ENCODE measurements at places on chromosomes 1 and 21.

GRCh38 chr1:219067350-219067712, 106.3 kb upstream of the LYPLAL1 start:
- no peak for DNase-seq

- DNase-seq = no peak
These were observed 50.2 kb downstream of the KCNN3 start for GRCh38 chr1:154819628-154820590.

DNA sequence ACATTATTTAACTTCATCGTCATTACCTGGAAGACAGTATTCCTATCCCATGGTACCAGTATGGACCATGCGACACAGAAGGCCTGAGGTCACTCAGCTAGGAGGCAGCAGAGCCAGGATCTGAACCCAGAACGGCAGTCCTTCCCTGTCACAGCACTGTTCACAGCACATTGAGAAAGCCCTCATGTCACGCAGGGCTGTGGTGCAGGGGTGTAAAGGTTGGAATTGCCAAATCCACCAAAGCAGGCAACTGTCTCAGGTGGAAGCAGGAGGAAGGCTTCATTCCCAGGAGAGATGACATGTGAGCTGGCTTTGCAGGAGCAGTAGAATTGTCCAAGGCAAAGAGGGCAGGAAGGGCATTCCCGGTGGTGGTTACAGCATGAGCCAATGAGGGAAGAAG, 9.9 kb upstream of the TTC22 start:
- no peak for DNase-seq

DNA sequence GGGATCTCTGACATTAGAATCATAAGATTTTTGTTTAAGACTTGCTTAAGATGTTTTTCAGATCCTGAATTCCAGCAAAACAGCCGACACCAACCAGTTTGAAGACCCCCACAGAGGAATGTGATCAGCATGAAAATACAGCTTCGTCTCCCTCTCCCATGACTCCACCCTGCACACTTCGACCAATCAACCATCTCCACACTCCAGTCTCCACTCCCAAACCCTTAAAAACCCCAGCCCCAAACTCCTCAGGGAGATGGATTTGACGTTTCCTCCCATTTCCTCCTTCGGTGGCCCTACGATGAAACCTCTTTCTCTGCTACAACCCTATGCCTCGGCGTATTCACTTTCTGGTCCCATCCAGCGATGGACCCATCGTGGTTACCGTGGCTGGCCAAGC, 30.1 kb upstream of the KIF26B start:
- DNase-seq = no peak

DNA sequence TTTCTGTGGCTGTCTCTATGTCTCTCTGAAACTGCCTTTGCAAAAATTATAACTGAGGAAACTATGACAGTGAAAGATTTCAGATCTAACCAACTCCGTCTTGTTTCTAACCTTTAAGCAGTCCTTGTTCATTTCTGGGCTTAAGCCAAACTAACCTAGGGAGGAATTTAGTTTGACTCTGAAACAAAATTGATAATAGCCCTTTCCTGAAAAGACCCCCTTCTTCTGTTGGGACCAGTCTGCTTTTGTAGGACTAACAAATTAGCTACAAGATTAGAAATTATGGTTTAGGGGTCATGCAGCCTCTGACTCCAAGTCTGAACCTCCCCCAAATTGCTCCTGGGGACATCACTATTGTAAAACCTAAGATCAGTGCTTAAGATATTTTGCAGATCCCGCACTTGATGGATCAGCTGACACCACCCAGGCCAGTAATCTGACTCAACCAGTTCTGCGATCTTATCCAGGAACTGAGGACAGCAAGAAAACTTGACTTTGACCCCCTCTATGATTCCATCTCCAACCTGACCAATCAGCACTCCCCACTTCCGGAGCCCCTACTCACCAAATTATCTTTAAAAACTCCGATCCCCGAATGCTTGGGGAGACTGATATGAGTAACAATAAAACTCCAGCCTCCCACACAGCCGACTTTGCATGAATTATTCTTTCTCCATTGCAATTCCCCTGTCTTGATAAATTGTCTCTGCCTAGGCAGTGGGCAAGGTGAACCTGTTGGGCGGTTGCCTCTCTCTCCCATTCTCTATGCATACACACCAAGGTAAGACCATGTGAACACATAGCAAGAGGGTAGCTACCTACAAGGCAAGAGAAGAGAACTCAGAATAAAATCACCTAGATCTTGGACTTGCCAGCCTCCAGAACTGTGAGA, 11.1 kb upstream of the TRIM63 start:
- DNase-seq = no peak

DNA sequence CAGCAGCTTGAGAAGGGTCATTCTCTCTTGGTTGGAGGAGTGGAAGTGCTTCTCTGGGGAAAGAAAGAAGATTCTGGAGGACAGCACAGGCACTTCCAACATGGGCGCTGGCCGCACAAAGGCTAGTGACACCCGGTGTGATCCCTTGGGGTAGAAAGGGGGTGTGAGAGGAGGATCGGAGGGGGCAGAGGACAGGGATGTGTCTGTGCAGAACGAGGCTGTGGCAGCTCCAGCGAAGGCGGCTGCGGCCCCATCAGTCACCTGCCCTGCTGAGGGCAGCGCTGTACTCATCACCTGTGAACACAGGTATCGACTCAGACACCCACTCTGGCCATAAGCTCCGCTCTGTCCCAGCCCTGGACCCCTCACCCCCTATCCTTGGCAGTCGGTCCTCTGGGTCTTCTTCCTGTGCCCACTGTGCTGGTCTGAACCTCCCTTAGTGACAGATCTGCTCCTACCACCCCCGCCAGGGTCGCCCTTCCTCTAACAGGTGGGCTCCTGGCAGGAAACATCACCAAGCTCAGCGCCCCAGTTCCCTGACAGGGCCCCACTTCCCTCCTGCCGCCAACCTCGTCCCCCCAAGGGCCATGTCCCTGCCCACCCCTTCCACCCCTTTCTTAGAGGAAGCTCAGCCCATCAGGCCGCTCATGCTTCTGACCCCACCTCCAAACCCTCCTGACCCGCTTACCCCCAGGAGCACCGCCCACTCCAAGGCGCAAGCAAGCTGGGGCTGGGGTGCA, 20.1 kb downstream of the TP73 start:
- DNase-seq = no peak

DNA sequence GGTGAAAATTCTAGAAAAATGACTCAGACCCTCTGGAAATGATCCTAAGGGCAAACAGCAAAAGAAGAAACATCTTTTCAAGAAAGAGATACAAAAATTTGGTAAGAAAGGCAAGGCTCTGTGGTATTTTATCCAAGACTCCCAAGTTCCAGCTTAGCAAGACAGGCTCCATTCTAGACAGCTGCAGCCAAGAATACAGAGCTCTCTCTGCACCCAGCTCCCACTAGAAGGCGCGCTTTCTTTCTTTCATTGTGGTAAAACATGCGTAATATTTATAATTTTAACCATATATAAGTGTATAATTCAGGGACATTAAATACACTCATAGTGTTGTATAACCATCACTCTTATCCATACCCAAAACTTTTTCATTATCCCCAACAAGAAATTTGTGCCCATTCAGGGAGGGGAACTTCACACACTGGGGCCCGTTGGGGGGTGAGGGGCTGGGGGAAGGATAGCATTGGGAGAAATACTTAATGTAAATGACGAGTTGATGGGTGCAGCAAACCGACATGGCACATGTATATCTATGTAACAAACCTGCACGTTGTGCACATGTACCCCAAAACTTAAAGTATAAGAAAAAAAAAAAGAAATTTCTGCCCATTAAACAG, 2.2 kb upstream of the HFM1 start:
- no peak for DNase-seq

DNA sequence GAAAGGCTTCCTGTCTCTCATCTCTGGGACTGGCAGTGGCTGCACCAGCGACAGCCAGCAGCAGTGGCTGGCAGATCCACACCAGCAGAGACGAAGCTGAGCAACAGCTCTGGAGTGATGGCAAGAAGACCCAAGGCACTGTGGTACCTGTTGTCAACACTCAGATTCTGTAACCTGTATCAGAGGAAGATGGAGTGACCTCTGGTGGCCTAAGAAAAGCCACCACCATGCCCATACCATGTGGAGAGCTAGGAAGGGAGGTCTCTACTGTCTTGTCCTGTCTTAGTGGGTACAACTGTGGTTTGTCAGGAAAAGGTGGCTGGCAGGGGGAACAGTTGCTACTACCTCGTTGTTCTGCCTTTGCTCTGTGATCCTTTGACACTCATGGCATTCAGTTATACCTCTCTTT, 22.5 kb upstream of the RHBDL2 start:
- no peak for DNase-seq

DNA sequence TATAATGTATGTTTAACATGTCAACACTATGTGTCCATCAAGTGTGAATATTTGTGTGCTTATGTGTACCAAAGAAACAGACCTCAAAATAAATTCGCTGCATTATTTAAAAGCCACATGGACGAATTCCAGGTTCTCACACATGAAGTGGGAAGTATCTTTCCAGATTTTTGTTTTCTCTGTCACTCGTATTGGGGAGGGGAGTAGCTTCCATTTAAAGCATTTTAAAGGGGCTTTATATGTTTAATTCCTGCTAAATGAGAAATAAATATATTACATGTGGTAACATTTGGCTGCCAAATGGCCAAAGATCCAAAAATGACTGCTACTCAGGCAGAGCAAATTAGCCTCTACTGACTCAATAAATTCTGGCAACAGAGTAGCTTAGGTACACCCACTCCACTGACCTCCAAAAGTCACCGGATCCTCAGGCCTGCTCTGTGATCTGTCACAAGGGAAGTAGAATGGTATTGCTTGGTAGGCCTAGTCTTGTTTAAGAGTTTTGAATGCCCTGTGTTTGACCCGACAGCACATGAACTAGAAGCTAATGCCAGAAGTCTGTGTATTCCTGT, 178.1 kb downstream of the ZP4 start:
- no peak for DNase-seq
